Mesothelial cell of epicardium (in vitro differentiated cells): ENCODE measurements at places on chromosomes 4 and X. TPM values are rescaled to one million over a fixed set of nuclear protein-coding genes. Genes with fewer than 3 reads are reported as not detected.

Gene PWWP3B
- total RNA-seq = 3.9 to 4.1 TPM (median 4.0 TPM) in 3 replicates

Gene DNAAF6
- not detected in 3 replicates for total RNA-seq

- no peak for DNase-seq
These were observed 159.0 kb downstream of the LRBA start for GRCh38 chr4:150855981-150856510.

DNA sequence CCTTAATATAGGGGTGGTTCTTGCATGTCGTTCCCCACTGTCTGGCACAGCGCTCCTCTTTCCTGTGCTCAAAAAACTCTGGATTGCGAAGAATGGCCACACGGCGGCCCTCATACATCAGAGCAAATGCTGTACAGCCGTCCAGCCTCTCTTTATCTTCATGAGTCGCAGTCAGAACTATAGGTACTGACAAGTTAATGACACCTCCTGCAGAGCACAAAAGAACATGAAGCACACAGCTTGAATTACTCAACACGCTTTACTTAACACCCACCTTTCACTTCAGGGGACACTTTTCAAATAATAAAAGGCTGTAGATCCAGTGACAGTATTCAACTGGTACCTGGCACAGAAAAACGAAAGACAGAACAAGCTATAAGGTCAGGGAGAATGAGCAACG, 65.3 kb downstream of the PAPSS1 start:
- DNase-seq = no peak

- no peak for DNase-seq
These were observed 11.3 kb downstream of the LAMP2 start for GRCh38 chrX:120457766-120458180.

- DNase-seq = no peak
These were observed 25.0 kb downstream of the NLGN4X start for GRCh38 chrX:6203462-6204215.

DNA sequence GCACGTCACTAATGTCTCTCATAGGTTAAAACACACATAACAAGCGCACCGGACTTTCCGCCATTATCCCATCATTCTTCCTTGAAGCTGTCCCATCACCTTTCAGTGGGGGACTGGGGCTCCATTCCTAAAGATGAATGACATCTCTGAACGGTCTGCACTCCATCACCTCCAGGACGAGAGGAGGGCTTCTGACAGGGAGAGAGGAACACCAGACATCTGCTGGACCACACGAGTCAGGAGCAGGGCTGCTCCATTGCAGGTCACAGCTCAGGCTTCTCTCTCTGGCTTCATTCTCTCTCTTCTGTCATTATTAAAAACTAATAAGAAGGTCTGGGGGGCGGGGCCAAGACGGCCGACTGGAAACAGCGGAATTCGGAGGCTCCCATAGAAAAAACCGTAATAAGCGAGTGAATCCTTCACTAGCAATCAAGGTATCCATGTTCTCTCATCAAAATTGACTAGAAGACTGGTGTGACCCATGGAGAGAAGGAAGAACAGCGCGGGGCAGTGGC, 289.8 kb downstream of the LDB2 start:
- DNase-seq = no peak
